ENCODE measurements at places on chromosomes 2 and 18. TPM values are rescaled to one million over a fixed set of nuclear protein-coding genes. Genes with fewer than 3 reads are reported as not detected.

The SNRNP200 gene
- 89.0 TPM for total RNA-seq

The GAREM1 gene
- total RNA-seq = 29.9 TPM

The RAB31 gene
- 53.4 TPM for total RNA-seq

The TRPM8 gene
- not detected for total RNA-seq

The IL1RN gene
- total RNA-seq = 15.0 TPM

The NUP35 gene
- 21.1 TPM for total RNA-seq

The ACMSD gene
- total RNA-seq = not detected

The NT5DC4 gene
- total RNA-seq = not detected

The MROH2A gene
- not detected for total RNA-seq

The EPHA4 gene
- 17.7 TPM for total RNA-seq

DNA sequence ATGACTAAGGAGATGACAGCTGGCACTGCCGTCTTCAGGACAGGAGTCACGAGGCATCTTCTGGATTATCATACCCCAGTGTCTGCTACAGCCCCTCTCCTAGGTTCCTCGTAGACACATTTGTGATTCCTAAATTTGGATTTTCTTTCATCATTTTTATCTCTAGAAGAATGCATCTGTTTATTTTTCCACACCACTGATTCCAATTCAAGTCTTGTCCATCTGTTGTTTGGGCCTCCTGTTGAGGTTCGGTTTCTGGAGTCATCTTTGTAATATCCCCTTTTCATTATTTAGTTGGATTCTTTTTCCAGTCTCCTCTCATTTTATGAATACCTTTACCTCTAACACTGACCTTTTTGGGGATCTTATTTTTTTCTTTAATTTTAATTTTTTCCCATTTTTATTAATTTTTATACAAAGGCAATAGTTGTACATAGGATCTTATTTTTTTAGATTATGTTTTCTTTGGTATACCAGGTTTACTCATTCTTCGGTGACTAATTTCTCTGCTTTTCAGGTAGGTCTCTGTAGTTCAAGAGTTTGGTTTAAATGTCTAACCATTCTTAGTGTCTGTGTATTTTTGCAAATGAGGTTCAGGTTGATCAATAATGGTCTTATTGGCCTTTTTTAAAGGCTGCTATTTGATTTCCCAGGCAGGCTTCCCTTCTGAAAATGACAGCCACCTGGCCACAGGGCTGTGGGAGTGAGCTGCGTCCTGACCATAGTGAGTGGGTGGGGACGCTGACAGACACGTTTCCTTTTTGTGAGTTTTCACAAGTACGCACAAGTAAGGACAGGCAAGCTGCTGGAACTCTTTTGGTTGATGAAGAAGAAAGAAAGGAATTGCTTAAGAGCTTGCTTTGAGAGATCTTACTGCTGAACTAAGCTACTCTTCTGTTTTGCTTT lies 34.5 kb downstream of the FARP2 start:
- no peak for DNase-seq

- no peak for DNase-seq
Measured at GRCh38 chr2:207469451-207469850, 60.3 kb upstream of the CREB1 start.

DNA sequence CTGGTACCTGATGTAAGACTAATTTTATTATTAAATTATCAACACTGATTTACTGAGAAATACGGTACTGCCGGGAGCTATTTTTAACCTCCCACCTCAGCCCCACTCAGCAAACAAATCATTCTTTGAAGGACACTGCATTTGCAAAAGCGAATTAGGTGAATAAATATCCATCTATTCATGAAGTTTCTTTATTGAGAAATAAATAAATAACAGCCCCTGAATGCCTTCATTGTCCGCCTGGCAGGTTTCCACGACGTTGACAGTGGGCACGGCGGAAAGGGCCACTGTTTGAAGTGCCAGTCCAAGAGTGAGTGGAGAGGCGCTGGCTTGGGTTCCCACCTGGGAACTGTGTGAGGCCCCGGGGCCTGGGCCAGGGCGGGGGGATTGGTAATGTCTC lies 15.7 kb downstream of the C1QL2 start:
- DNase-seq = no peak

GRCh38 chr18:1513519-1513918 lies 608.8 kb downstream of the ADCYAP1 start:
- no peak for DNase-seq

DNA sequence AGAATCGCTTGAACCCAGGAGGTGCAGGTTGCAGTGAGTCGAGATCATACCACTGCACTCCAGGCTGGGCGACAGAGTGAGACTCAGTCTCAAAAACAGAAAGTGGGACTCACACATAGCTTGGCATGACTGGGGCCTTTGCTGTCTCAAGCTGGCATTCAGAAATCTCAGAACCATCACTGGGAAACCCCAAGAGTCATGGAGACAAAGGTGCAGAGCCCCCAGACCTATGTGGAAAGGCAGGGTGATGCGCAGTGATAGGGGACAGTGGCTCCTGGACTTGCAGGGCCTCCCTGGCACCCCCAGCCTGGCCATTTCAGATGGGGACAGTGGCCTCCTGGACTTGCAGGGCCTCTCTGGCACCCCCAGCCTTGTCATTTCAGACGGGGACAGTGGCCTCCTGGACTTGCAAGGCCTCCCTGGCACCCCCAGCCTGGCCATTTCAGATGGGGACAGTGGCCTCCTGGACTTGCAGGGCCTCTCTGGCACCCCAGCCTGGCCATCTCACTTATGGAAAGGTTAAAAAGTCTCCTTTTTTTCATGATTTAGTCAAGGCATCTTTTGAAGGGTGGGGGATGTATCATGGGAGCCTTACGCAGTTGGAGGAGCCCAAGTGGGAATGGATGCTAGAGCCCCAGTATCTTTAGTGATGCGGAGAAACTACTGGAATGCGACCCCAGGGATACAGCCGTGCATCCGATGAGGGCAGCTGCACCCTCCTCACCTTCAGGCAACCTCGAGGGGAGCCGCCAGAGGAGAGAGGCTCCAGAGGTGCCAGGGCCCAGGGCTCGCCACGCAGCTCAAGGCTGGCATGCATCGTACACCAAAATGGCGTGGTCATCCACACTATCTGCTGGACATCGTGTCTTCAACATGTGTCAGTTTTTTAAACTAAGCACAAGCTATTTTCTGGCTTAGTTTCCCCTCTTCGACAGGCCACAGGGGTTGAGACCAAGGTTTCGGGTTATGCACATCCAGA lies 30.5 kb downstream of the ZNF516 start:
- DNase-seq = peak; percentile 42

DNA sequence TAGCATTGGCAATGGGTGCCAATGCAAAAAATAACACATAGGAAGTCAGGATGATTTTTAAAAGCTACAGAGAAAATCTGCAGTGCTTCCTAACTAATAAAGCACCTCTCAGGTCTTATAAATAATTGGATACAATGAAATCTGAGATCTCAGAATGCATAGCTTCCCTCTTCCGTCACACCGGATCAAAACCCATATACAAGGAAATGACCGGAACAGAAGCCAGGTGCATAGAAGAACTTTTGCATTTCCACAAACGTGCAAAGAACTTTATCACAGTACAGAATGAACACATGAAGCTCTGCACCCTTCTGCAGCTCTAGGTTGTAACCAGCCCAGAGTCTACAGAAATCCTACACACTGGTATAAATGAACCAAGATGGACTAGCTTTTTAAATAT lies 145.4 kb downstream of the TCF4 start:
- DNase-seq = no peak

DNA sequence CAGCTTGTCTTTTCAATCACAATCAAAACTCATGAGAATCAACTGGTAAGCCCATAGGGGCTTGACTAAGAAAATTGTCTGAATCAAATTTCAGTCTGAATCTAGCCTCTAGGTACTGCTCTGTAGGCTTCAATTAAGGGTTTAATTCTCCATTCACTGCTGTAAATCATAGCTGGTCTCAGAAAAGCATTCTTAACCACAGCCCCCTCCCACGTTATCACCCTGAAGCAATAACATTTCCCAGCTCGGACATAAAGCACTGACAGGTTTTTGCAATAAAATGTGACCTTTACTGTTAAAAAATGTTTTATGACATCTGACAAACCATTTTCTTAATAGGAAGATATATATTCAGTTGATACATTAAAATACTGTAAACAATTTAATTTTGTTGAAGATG lies 55.0 kb downstream of the LRP1B start:
- DNase-seq = no peak

GRCh38 chr2:168934826-168935225 lies 33.7 kb downstream of the G6PC2 start:
- no peak for DNase-seq

- DNase-seq = no peak
Measured at GRCh38 chr18:60228609-60229595, 143.7 kb downstream of the MC4R start.

GRCh38 chr2:217835931-217836891 lies 166.6 kb downstream of the TNS1 start:
- DNase-seq = no peak

- DNase-seq = no peak
Measured at GRCh38 chr2:111145103-111145760, 24.5 kb downstream of the BCL2L11 start.

DNA sequence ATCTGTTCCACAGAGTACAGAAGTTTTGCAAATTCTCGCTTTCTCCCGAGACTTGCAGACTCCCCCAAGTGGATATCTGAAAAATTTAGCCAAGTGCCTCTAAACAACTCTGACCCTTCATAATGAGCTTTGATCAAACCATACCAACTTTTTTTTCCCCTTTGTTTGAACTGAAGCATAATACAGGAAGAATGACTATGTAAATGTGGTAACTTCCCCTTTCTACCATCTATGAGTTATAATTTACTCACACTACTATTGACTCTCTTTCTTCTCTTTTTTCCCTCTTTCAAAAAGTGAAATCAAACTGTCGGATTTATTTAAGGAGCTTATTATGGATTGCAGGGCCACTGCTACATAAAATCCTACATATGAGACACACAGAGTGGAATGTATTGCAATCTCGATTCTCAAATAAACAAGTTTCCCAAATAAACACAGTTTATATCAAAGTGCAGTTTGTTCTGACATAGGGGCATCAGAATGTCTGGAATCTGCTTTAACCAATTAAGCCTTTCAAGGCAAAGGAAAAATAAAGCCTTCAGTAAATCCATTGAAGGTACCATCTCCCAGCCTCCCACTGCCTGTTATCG lies 1.4 kb upstream of the ZNF804A start:
- no peak for DNase-seq

DNA sequence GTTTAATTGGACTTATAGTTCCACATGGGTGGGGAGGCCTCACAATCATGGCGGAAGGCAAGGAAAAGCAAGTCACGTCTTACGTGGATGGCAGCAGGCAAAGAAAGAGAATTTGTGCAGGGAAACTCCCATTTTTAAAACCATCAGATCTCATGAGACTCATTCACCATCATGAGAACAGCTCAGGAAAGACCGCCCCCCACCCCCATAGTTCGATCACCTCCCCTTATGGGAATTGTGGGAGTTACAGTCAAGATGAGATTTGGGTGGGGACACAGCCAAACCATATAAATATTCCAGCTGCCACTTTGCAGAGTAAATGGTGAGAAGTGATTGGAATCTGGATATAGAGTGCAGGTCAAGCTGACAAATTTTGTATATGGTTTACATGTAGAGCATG lies 187.4 kb downstream of the ARL4C start:
- DNase-seq = peak; percentile 33

DNA sequence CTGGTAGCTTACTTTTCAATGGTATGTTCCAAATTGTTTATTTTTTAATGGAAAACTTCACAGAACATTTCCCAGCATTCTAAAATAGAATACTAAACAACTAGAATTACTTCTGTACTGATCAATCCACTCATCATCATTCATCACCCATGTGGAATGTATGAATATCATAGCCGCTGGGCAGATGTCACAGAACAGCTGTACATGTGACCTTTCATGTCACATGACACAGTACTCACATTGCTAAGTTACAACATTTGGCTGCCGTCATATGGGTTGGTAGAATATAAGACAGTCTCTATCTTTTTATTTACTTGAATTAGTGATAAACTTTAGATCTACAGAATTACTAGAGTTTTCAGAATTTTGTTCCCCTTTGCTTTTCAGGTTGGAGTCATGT lies 387.6 kb downstream of the ZEB2 start:
- no peak for DNase-seq

DNA sequence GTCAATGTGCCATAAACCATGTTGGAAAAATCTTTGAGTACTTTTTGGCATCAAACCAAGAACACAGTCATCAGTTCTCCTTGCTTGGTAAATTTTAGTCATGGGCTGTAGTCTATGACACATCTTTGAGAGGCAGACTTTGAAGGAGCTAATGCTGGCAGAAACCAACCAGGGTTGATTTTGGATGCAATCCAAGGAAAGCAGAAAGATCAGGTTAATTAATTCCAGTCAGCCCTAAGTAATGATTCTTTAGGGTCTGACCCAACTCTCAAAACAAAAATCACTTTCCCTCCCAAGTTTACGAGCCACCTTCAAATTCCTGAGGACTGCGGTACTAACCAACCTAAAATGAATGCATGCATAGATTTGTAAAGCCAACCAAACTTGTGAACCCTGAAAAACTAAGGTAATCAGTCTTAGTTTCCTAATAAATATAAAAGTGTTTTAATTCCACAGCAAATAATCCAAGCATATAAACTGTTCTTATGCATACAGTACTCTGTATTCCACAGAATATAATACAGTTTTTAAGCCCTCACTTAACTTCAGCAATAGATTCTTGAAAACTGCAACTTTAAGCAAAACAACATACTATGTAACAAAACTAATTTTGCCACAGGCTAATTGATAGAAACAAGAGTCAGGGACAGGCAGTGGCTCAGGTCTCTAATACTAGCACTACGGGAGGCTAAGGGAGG lies 22.0 kb downstream of the AP1S3 start:
- DNase-seq = no peak

- DNase-seq = peak; percentile 45
Measured at GRCh38 chr18:48826806-48827205, 124.0 kb downstream of the SMAD7 start.

GRCh38 chr2:181738563-181738962 lies 58.2 kb upstream of the NEUROD1 start:
- DNase-seq = no peak

GRCh38 chr18:47683774-47684173 lies 246.7 kb downstream of the SMAD2 start:
- DNase-seq = no peak

DNA sequence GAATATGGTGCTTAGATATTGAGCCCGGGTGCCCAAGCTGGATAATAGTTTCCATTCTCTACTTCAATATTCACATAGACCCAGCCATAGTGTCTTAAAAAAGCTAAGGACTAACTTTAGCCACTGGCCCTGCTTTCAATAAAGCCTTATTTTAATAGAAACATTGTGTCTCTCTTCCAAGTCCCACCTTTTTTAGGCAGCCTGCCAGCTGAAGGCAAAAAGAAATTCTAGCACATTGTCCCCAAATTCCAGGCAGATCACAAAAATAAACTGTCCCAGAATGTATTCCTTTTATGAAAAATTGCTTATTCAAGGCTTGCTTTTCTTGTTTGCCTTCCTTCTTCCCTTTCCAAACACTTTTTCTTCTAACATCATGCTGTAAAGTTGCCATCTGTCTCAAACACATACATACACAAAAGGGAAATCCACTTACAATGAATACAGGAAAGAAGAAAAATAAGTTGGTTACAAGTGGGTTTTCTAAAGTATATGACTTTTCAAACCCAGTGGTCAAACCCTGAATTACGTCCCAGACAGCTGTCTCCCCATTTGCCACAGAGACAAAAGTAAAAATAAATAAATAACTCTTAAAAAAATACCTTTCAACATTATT lies 778.5 kb downstream of the BCL11A start:
- DNase-seq = no peak

- no peak for DNase-seq
Measured at GRCh38 chr18:3184275-3184963, 35.3 kb downstream of the MYOM1 start.

GRCh38 chr2:80499095-80499494 lies 194.5 kb upstream of the LRRTM1 start:
- DNase-seq = peak; percentile 57

- peak; percentile 47 for DNase-seq
Measured at GRCh38 chr2:240952496-240953246, 45.7 kb upstream of the SNED1 start.
